Neural progenitor cell (in vitro differentiated cells): ENCODE measurements at places on chromosomes 11 and 22.

- DNase-seq = no peak
Observed at GRCh38 chr11:95877291-95877690, 46.6 kb downstream of the MTMR2 start.

GRCh38 chr11:59426361-59427067 lies at the start of gene OR5A2:
Gene OR5A2, minus strand, starts transcription at chr11:59426413. Its CDS starts 3,460 bp downstream, at chr11:59422953.
- DNase-seq = peak; percentile 84

DNA sequence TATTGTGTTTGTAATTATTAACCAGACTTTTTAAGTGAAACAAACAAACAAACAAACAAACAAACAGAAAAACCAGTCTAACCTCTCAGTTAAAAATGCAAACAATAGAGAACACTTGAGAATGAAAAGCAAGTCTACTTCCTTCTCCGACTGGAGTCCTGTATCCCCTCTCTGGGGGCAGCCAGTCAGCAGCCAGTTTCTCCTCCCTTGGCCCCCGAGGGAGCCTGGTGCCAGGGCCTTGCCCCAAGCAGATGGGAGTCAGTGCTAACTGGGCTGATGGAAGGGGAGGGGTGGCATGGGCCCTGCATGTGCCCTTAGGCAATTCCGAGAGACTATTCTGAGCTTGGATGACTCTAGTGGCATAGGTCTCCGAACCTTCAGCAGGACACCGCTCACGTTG lies 137.2 kb downstream of the GRIK4 start:
- DNase-seq = no peak

DNA sequence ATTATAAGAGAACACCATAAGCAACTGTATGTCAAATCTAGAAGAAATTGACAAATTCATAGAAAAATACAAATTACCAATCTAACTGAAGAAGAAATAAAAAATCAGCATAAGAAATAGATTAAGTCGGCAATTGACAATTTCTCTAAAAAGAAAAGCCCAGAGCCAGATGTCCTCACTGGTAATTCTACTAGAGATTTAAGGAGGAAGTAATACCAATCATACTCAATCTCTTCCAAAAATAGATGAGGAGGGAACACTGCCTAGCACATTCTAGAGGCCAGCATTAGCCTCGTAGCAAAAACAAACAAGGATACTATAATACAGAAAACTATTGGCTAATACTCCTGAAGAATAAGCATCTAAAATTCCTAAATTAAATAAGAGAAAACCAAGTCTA lies 40.4 kb upstream of the IGLL5 start:
- DNase-seq = no peak

- DNase-seq = no peak
Observed at GRCh38 chr11:76190376-76190775, 15.9 kb downstream of the WNT11 start.

DNA sequence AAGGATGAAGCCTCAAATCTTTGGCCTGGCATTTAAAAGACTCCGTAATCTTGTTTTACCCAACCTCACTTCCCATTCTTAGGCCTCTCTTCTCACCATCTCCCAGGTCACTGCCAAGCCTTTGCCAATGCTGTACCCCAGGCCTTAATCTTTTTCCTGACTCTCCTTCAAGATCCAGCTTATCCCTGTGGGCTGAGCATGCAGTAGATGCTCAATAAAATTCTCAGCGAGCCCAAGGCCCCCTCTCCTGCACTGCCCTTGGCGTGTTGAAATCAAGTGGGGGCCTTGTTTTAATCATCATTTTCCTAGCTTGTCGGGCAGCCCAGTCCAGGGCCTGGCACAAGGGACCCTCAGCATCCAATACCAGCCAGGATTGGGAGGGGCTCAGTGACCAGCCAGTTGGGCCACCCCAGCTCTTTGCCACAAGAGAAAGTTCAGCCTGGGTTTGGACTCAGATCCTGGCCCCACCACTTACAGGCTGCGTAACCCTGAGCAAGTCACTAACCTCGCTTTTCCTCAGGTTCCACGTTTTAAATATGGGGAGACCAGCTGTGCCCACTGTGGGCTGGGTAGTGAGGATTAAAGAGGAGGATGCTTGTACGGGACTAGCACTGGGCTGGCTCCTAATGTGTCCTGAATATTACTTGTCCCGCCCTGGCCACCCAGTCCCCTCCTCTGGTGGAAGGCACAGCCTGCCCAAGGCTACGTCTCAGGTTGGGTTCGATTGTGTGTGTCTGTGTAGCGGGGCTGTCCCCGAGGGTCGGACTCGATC lies 943 bp upstream of the YWHAH start:
- no peak for DNase-seq

- DNase-seq = no peak
Observed at GRCh38 chr11:1924181-1924580, 4.7 kb downstream of the TNNT3 start.

- no peak for DNase-seq
Observed at GRCh38 chr11:97229936-97230335, 840.1 kb downstream of the JRKL start.

DNA sequence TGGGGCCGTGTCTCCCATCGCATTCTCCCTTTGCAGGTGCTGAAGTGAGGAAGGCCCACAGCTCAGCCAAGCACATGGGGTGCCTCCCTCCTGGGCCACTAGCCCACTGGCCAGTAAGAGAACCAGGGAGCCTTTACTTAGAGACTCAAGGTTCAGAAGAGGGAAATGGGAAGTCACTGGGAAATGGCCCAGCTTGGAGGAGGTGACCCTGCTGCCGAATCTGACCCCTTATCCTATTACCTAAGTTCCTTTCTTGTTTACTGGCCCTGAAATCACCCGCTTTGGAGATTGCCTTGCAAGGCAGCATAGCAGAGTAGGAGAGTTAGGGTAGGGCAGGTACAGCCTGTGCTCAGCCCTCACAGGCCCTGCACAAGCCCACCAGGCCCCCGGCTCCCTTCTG lies 24.4 kb downstream of the UPB1 start:
- no peak for DNase-seq

GRCh38 chr22:47612311-47612910 lies 850.0 kb downstream of the TBC1D22A start:
- DNase-seq = no peak

GRCh38 chr22:37166675-37167066 lies 17.0 kb upstream of the IL2RB start:
- DNase-seq = peak; percentile 86

DNA sequence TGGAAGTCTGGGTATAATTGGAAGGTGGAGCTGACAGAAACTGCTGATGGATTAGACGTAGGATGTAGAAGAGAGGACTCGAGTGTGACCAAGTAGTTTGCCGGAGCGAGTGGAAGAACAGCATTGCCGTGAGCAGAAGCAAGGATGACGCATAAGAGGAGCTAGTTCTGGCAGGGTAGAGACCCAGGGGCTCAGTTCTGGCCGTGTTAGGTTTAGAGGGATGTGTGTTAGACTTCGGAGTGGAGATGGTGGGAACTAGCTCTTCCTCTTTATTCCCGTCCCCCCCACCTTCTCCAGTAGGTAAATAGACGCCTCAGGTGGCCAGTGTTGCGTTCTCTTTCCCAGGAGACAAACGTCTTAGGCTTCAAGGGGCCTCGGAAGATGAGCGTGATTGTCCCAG lies 19.1 kb downstream of the TUB start:
- DNase-seq = no peak

DNA sequence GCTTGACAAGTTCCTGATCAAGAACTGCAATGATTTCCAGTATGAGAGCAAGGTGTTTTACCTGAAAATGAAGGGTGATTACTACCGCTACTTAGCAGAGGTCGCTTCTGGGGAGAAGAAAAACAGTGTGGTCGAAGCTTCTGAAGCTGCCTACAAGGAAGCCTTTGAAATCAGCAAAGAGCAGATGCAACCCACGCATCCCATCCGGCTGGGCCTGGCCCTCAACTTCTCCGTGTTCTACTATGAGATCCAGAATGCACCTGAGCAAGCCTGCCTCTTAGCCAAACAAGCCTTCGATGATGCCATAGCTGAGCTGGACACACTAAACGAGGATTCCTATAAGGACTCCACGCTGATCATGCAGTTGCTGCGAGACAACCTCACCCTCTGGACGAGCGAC lies 12.0 kb downstream of the YWHAH start:
- no peak for DNase-seq

DNA sequence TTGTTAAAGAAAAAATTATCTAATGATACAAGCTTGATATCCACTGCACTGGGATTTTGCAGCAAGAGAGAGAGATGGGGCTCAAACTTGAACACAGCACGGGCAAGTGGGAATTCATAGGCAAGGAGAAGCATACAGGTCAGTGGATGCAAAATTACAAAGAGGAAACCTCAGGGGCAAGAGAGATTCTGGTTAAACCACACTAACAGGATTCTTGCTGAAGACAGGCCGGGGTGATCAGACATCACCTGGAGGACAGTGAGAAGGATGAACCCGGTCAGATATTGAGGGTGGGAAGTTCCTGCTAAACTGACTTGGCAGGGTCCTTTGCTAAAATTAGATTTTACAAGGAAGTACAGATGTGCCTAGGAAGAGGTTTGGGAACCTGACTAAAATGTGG lies 2.5 kb upstream of the PLAAT4 start:
- DNase-seq = no peak
